Umbilical cord (tissue), 2 donors: ENCODE measurements at places on chromosomes 7 and 10.

DNA sequence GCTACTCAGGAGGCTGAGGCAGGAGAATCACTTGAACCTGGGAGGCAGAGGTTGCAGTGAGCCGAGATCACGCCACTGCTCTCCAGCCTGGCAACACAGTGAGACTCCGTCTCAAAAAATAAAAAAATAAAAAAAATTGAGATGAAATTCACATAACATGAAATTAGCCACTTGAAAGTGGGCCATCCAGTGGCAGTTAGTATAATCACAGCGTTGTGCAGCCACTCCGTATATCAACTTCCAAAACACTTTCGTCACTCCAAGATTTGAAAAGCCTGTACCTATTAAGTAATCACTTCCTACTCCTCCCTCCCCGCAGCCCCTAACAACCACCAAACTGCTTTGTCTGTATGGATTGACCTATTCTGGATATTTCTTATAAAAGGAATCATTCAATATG is 20.7 kb upstream of the CACUL1 start:
- no peak for DNase-seq

DNA sequence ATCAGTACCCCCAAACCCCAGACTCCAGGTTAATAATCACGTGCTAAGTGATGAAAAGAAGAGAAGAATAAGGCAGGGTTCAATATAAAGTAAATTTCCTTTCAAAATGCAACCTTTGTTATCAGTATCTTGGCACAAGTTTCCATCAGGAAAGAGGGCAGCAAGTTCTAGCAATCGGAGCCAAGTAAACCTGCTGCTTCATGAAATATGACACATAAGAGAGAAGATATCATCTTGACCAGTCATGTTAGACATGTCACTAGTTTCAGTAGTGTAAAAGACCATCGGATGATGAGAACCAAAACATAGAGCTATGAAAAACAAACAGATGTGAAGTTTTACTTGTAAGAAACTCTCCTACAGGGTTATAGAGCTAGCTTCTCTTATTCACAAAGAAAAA is 44.0 kb downstream of the AASS start:
- DNase-seq = no peak

DNA sequence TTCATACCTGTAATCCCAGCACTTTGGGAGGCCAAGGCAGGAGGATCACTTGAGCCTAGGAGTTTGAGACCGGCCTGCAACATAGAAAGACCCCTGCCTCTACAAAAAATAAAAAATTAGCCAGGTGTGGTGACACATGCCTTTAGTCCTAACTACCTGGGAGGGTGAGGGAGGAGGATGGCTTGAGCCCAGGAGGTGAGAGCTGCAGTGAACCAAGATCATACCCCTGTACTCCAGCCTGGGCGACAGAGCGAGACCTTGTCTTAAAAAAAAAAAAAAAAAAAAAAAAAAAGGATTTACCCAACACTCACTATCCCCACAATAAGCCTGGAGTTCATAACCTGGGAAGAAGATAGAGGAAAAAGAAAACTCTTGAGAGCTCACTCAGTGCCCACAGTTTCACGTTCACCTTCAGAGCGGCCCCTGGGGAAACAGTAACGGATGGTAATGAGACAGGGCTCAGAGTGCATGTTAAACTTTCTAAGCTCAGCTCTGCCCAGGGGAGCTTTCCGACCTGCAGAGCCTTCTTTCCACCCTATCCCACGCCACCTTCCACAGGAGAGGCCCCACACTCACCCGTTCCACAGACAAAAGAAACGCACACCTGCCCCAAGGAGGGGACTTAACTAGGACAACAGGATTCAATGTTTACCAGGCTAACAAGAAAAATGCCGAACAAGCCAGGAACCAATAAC is 259.8 kb upstream of the KLF14 start:
- DNase-seq = no peak

GRCh38 chr7:46881507-46882127 is 700.3 kb downstream of the TNS3 start:
- no peak for DNase-seq

GRCh38 chr10:116852246-116852645 is 2.9 kb downstream of the ENO4 start:
- DNase-seq = no peak

GRCh38 chr10:119166118-119166500 is 595 bp upstream of the SFXN4 start:
- no peak for DNase-seq

GRCh38 chr10:88896994-88897853 is 17.2 kb downstream of the STAMBPL1 start:
- peak; percentile 72 for DNase-seq

DNA sequence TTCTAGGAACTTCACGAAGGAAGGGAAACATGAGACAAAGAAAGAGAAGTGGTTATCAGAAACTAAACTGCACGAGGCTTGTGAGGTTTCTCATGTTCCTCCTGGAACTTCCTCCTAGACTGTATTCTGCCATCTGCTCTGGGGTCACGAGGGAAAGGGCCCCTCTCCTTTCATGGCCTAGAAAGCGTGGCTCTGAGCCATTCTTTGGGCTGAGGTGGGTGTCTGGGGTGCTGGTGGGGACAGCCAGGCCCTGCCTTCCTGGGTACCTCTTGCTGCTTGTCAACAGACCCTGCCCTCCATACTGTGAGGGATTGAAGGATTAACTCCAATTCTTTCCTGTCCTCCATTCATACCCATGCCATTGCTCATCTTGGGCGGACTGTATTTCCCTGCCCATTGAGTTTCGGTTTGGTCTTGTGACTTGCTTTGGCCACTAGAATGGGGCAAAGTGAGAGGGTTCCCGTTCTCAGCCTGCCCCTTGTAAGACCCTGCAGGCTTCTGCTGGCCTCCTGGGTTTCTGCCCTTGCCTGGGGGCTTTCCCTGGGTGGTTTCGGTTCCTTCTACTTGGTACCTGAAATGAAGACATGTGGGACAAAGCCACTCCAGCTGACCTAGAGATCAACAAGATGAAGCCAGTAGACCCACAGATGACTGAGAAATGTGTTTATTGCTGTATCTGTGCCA is 14.9 kb upstream of the GIMAP8 start:
- DNase-seq = peak; percentile 21

DNA sequence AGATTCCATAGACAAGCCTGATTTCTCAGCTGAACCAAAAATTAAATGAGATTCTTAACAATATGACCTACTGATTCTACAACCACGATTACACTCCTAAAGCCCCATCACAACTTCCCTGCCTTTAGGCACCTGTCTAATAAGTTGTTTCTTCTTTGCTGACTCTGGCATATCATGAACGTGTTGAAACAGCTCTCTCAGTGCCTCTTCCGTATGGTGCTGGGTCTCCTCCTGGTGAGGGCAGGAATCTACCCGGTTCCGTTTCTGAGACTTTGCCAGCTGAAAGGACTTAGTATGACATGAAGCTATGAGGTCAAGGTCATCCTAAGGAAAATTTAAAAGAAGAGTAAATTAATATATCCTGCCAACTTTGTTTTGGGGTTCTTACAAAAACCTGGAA is 48.6 kb downstream of the ARHGAP19 start:
- DNase-seq = peak; percentile 14

- DNase-seq = peak; percentile 35
These were observed 107.2 kb downstream of the SPDYE5 start for GRCh38 chr7:75599244-75599781.
